G401 (cell line): ENCODE measurements at places on chromosomes 3 and 15. TPM values are rescaled to one million over a fixed set of nuclear protein-coding genes. Genes with fewer than 3 reads are reported as not detected.

DNA sequence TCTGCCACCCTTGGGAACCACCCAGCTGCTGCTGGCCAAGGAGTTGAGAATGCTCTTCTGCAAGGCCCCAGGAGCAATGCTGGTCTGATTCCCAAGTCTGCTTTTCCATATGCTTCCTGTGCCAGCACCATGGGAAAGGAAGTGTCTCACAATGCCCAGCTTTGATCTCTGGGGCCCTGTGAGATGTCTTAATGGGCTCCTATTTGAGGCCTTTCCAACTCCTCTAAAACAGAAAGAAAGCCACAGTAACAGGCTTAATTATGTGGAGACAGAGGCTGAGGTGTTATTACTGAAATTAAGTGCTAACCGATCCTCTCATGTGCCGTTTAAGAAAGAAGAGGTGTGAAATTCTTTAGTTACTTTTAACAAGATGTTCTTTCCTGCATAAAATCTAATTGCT, 4.5 kb downstream of the EOGT start:
- DNase-seq, result no peak

GRCh38 chr15:38662805-38663204, 98.2 kb upstream of the RASGRP1 start:
- no peak for DNase-seq

Gene ALS2CL
- total RNA-seq, result 0.20 and 0.31 TPM in 2 replicates

GRCh38 chr3:104676241-104676640, 690.5 kb upstream of the ALCAM start:
- no peak for DNase-seq
